Left lung (tissue), 14 donors: ENCODE measurements at places on chromosomes 3 and 15. TPM values are rescaled to one million over a fixed set of nuclear protein-coding genes. Genes with fewer than 3 reads are reported as not detected.

Gene LXN
- 52.5 TPM for total RNA-seq

Gene GATA2
- 43.0 TPM for total RNA-seq

Gene SETMAR
- total RNA-seq: 19.4 TPM

Gene ADAMTS7
- 8.7 TPM for total RNA-seq

Gene DPP8
- total RNA-seq: 31.7 TPM

Gene DPPA4
- not detected for total RNA-seq

Gene P2RY1
- total RNA-seq: 7.6 TPM

Gene MAPKAPK3
- 118 TPM for total RNA-seq

Gene SYNPR
- total RNA-seq: not detected

Gene VILL
- total RNA-seq: 29.0 TPM

Gene VGLL3
- total RNA-seq: 55.3 TPM

Gene HIGD2B
- 0.24 TPM for total RNA-seq

Gene GRAMD1C
- 5.6 TPM for total RNA-seq
